Type B pancreatic cell (in vitro differentiated cells): ENCODE measurements at places on chromosomes 2 and 18. TPM values are rescaled to one million over a fixed set of nuclear protein-coding genes. Genes with fewer than 3 reads are reported as not detected.
A peak's percentile ranks its signal among the peaks of the same experiment; 100 is the strongest.

The PELI1 gene
- total RNA-seq: 57.5 and 58.2 TPM in 2 replicates

The UGT1A4 gene
- total RNA-seq: not detected in 2 replicates

The RSAD2 gene
- total RNA-seq: 3.3 and 3.4 TPM in 2 replicates

The SP9 gene
- 0.56 TPM in 1 of 2 replicates, not detected in the other for total RNA-seq

The BCL11A gene
- total RNA-seq: 47.9 and 53.1 TPM in 2 replicates

The NAT8 gene
- total RNA-seq: 0.40 TPM in 1 of 2 replicates, not detected in the other

DNA sequence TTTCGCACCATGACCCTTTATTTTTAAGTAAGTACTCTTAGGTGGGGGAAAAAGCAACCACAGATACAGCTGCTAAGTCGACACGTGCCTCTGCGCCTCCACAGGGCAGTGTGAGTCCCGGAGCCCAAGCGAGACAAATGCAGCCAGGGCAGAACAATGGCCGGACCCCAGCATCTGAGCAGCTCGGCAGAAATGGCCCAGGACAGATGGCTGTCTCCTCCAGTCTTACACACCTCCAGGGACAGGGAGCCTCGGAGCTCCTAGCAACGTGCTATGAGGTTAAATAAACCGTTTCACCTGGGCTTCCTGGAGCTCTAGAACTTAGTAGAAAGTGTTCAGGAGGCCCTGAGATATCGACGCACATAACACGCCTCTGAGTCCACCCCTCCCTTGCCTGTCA lies 47.3 kb upstream of the SALL3 start:
- no peak overlapping the region for H3K4me3 ChIP-seq
- H3K4me1 ChIP-seq: no peaks in the 10 kb centered on the region
- H3K27ac ChIP-seq: no peak overlapping the region
- H3K36me3 ChIP-seq: no peaks in the 10 kb centered on the region
- DNase-seq: no peak

- no peak for DNase-seq
- no peaks in the 10 kb centered on the region for H3K27me3 ChIP-seq
- peaks cover 13% of the 10 kb centered on the region for H3K36me3 ChIP-seq
- H3K4me1 ChIP-seq: peaks cover 4% of the 10 kb centered on the region
Measured at GRCh38 chr2:30625701-30626100, 178.7 kb downstream of the LCLAT1 start.

- H3K36me3 ChIP-seq: no peaks in the 10 kb centered on the region
- H3K27me3 ChIP-seq: no peaks in the 10 kb centered on the region
- DNase-seq: no peak
- H3K27ac ChIP-seq: no peak overlapping the region
- no peaks in the 10 kb centered on the region for H3K4me1 ChIP-seq
Measured at GRCh38 chr2:41409328-41409727, 638.5 kb upstream of the PKDCC start.

DNA sequence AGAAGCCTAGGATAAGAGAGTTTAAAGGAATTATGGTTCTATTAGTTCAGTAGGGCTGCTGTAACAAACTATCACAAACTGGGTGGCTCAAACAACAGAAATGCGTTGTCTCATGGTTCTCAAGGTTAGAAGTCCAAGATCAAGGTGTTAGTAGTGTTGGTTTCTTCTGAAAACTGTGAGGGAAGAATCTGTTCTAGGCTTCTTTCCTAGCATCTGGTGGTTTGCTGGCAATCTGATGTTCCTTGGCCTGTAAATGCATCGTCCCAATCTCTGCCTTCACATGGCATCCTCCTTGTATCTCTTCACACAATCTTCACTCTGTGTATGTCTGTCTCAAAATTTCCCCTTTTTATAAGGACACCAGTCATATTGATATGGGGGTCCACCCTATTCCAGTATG lies 76.3 kb downstream of the MDH1 start:
- no peaks in the 10 kb centered on the region for H3K27me3 ChIP-seq
- H3K36me3 ChIP-seq: no peaks in the 10 kb centered on the region
- no peak overlapping the region for H3K4me3 ChIP-seq
- H3K27ac ChIP-seq: no peak overlapping the region

DNA sequence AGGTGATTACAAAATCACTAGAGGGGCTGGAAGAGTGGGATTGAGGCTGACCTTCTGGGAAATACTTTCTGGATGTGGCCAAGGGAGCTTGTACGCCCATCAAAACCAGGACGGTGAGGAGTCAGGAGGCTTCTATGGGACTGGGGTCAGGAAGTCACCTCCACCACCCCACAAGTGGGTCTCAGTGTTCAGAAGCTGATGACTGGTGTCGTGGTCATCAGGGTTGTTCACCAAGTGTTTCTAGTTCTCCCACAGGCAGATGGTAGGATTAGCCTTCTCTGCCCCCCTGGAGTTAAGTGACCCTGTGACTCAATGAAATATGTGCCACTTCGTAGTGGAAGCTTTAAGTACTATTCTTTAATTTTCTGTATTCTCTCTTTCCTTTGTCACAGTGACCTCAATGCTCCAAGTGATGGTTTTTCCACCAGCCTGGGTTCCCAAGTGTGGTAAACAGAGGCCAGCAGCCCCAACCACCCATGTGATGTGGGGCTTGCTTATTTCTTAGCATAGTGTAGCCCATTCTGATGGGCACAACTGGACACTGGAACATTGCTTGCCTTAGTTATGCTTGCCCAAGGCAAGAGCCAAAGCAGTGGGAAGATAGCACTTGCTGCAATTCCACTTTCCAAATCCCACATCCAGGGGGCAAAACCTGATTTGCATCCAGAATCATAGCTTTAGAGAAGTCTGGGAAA lies 258.8 kb downstream of the CYP26B1 start:
- no peak overlapping the region for H3K4me3 ChIP-seq
- H3K27me3 ChIP-seq: peaks cover 10% of the 10 kb centered on the region
- H3K4me1 ChIP-seq: peaks cover 4% of the 10 kb centered on the region
- no peak for DNase-seq
- no peaks in the 10 kb centered on the region for H3K36me3 ChIP-seq
- no peak overlapping the region for H3K27ac ChIP-seq

GRCh38 chr2:98504381-98505109 lies 59.9 kb downstream of the INPP4A start:
- no peak for DNase-seq
- H3K36me3 ChIP-seq: no peaks in the 10 kb centered on the region
- H3K4me1 ChIP-seq: peaks cover 64% of the 10 kb centered on the region
- H3K4me3 ChIP-seq: peak overlapping the region; percentile 25
- peak overlapping the region; percentile 43 for H3K27ac ChIP-seq

DNA sequence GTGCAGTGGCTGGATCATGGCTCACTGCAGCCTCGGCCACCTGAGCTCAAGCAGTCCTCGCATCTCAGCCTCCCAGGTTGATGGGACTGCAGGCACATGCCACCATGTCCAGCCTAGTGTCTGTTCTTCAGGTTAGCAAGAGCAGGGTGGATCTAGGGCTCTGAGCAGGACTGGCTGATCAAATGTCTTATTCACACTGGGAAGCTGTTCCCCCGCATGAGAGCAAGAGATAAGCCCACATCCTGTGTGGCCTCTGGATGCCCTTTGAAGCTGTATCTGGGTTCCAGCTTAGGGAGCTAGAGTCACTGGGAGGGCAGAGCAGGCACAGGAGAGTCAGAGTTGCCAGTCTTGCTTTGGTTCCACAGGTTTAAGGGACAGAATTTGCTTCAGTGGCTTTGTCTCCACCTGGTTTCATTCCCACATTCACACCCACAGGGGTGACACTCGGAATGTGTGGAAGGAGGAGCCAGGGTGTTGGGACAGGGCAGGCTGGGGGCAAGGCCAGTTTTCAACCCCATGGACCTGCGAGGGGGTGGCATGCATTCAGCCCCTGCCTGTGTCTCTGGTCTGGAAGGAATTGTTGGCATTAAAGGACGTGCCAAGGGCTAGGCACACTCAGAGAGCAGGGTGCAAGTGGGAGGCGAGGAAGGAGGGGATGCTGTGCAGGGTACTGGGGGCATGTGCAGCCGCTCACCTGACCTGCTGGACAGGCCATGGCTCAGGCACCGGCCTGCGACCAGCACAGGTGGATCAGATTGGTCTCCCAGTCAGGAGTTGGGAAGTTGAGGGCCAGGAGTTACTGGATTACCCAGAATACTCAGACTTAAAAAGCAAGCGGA lies 24.5 kb downstream of the PTPN18 start:
- H3K27ac ChIP-seq: peak overlapping the region; percentile 39
- no peak for DNase-seq
- peaks cover 5% of the 10 kb centered on the region for H3K36me3 ChIP-seq
- H3K4me3 ChIP-seq: no peak overlapping the region
- no peaks in the 10 kb centered on the region for H3K4me1 ChIP-seq

DNA sequence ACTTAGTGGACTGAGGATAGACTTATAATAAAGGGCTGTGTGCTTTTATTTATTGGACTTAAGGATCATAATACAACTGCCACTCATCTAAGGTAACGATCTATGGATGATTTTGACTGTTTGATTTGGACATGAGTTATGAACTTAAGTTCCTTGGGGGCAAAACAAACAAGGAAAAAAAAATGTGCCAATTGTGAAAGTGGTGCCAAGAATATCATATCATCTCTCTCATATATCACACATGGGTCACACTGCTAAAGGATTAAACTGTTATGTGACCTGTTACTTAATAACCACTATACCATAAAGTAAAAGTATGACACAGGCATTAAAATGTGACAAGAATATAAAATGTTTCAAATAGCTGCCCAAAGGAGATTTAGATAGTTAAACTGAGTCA lies 886.3 kb downstream of the ERBB4 start:
- DNase-seq: no peak
- no peak overlapping the region for H3K27ac ChIP-seq
- H3K4me3 ChIP-seq: no peak overlapping the region
- H3K36me3 ChIP-seq: no peaks in the 10 kb centered on the region

GRCh38 chr18:303011-303410 lies 35.2 kb upstream of the THOC1 start:
- peaks cover 22% of the 10 kb centered on the region for H3K4me1 ChIP-seq
- no peak overlapping the region for H3K27ac ChIP-seq
- H3K36me3 ChIP-seq: no peaks in the 10 kb centered on the region
- H3K4me3 ChIP-seq: no peak overlapping the region
- peaks cover 4% of the 10 kb centered on the region for H3K27me3 ChIP-seq
